Stomach (tissue), 19 donors: ENCODE measurements at places on chromosomes 16 and 17. TPM values are rescaled to one million over a fixed set of nuclear protein-coding genes. Genes with fewer than 3 reads are reported as not detected.

DNA sequence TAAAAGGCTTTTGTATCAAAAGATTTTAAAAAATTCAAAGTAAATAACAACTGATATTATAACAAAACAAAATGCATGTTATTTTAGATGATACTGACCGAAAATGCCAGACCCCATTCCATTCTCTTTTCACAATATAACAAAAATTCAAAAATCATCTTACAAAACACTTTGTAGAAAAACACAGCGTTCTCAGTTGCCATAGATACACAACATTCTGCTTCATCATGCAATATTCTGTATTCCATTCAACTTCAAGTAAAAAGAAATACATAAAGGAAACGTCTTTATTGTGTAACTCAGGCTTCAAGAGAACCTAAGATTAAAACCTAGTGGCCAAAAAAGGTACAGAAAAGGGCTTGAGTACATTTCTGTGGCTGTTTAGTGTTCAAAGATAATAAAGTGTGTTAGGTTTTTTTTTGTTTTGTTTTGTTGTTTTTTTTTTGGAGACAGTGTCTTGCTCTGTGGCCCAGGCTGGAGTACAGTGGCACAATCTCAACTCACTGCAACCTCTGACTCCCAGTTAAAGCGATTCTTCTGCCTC lies 250.5 kb downstream of the CEP112 start:
- DNase-seq = no peak

Gene C1QL1
- total RNA-seq = 2.2 TPM

Gene SMTNL2
- total RNA-seq = not detected

Gene MGAT5B
- total RNA-seq = not detected
